D721Med (cell line): ENCODE measurements at places on chromosomes 3 and 15.

- no peak for DNase-seq
These were observed 117.9 kb downstream of the ADCY5 start for GRCh38 chr3:123331006-123331405.

GRCh38 chr3:40800343-40800742, 275.6 kb downstream of the ZNF621 start:
- no peak for DNase-seq

GRCh38 chr3:94179059-94179458, 116.2 kb downstream of the NSUN3 start:
- DNase-seq: no peak

- no peak for DNase-seq
These were observed 98.9 kb downstream of the RPLP1 start for GRCh38 chr15:69551391-69552056.

DNA sequence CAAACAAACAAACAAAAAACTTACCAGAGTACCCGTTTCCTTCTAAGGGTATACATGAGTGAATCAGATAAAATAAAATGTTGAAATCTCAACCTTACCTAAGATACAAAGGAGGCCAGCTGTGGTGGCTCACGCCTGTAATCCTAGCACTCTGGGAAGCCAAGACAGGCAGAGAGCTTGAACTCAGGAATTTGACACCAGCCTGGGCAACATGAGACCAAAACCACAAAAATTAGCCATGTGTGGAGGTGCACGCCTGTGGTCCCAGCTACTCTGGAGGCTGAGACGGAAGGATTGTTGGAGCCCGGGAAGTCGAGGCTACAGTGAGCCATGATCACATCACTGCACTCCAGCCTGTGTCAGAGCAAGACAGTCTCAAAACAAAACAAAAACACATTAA, 11.0 kb upstream of the FAM219B start:
- no peak for DNase-seq

DNA sequence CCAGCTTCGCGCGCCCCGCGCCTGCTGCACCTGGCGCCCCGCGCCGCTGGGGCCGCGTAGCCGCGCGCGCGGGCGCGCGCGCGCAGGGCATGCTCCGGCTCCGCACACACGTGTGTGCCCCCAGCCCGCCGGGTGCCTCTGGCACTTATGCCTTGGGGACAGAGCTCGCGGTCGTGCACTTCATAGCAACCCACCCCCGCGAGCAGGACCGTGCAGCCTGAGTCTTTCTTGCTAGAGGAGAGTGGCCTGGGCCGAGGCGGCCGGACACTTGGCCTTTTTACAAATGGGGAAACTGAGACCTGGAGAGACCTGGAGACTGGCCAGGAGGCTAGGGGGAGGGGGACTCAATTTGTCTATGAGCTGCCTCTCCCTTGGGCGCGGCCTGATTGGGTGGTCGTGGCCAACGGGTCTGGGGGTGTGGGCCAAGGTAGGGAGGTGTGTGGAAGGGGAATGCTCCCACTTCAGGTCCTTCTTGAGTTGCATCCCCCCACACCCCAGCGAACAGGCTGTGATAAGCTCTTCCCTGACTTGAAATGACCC, 562 bp downstream of the NBEAL2 start:
- no peak for DNase-seq

DNA sequence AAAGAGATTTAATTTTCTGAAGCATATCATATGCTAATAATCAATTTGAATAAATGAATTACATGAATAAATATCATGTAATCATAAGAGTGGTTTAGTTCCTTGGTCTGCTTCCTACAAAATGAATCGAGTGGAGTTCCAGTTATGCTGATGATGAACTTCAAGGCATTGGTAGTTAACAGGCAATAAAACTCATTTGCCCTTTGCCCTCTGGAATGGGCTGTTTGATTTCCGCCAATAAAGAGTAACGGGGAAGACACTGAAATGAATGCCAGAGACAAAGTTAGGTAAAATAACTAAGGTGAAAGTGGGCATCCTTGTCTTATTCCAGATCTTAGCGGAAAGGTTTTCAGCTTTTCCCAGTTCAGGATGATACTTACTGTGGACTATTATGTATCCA, 90.1 kb downstream of the C3orf38 start:
- no peak for DNase-seq

DNA sequence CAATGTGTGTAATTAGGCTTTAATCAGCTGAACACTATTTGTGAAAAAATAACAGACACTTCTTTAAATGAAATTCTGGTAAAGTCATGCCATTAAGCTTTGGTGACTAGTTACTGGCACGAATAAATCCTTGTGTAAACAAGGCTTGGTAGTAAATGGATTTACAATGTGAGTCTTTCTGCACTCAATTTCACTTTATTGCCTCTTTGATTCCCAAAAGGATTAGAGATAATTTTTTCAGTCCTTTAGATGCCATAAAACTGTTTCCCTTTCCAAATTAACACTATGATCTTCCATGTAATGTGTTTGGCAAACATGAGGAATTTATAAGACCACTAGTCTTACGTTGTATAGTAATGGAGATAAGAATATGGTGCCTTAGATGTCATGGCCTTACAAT, 339.5 kb upstream of the DNAJC19 start:
- no peak for DNase-seq

- peak; percentile 89 for DNase-seq
These were observed 24.4 kb upstream of the TXNRD3 start for GRCh38 chr3:126679318-126679751.

GRCh38 chr3:197592361-197593045, 36.7 kb upstream of the BDH1 start:
- no peak for DNase-seq

GRCh38 chr3:120263792-120264191, 21.2 kb downstream of the GPR156 start:
- DNase-seq: no peak

- DNase-seq: no peak
These were observed 35.0 kb downstream of the RAB11A start for GRCh38 chr15:65904301-65904700.
